Activated CD4-positive, alpha-beta T cell treated with anti-CD3 and anti-CD28 coated beads for 4 hours (primary cell): ENCODE measurements at places on chromosomes 7 and 10.

- DNase-seq: no peak
Observed at GRCh38 chr7:22216832-22217475, 140.0 kb downstream of the RAPGEF5 start.

GRCh38 chr7:3915337-3915878, 614.4 kb downstream of the SDK1 start:
- no peak for DNase-seq

- no peak for DNase-seq
Observed at GRCh38 chr7:100710452-100710851, 4.5 kb downstream of the POP7 start.

- DNase-seq: no peak
Observed at GRCh38 chr10:11602358-11602757, 9.1 kb downstream of the USP6NL start.

DNA sequence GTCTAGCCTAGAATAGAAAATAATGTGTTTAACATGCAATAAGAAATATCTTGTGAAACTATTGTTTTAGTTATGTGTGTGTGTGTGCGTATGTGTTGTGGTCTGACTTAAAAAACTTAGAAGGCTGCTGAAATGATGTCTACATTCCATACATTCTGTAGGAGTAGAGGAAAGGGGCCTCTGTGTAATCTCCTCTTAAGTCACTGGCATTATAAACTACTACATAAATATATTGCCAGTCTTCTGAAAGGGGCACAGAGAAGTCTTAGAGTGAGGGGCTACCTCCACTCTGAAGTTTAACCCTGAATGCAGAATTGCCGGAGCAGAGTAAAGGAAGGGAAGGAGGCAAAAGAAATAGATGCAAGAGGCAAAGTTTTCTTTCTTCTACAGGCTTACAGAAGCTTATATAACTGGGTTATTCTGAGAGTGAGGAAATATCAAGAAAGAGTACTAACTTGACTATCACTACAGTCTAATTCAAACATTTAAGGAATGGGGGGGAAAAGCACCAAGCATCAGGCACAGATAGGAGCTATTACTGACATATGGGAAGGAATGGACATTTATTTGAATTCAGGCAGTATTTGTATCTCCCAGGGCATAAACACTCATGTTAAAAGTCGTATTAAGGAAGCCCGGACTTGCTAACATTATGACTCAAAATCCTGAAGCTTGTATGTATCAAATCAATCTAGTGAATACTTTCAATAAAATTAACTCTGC, 75.7 kb downstream of the DNAJC1 start:
- DNase-seq: no peak

DNA sequence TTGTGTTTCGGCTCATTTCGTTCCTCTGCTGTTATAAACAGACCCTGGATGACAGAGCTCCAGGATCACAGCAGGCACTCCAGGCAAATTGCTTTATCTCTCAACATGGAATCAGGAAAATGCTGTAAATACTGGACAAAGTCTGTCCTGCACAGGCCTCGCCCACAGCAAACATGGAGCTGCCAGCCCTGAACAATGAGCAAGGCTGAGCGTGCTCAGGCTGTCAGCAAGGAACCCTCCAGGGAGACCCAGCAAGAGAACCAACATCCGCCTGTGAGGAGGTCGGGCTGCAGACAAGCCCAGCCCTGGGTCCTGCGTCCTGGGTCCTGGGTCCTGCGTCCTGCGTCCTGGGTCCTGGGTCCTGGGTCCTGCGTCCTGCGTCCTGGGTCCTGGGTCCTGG, 180.8 kb downstream of the PTPRN2 start:
- no peak for DNase-seq

- DNase-seq: no peak
Observed at GRCh38 chr7:6630007-6630849, 6.9 kb upstream of the ZNF316 start.

- DNase-seq: peak; percentile 44
Observed at GRCh38 chr10:78657163-78657861, 411.5 kb upstream of the ZMIZ1 start.

DNA sequence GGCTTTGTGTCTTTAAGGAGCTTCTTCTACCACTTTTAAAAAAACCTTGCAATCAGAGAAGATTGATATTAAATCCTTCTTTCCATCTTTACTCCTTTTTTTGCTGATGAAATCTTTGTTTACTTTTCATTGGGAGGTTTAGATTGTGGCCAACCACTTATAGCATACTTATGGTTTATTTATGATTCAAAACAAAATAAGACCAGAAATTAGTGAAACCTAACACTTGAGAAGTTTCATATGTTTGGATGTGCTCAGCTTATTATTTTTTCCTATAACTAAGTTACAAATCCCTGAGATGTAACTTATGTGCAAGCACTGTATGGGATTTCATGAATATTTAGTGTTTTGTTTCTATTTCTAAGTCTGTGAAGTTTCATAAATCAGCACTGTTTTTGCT, 13.5 kb upstream of the PRPS1L1 start:
- no peak for DNase-seq

DNA sequence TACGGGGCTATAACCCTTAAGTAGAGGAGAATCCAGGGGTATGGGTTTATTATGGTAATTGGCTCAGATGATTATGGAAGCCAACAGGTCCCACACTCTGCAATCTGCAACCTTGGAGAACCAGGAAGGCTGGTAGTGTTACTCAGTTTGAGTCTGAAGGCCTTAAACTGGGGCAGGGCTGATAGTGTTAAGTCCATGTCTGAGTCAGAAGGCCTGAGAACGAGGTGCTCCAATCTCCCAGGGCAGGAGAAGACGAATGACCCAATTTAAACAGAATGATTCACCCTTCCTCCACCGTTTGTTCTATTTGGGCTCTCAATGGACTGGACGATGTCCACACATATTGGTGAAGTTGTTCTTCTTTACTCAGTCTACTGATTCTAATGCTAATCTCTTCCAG, 244.5 kb upstream of the PTER start:
- DNase-seq: no peak

GRCh38 chr10:86940677-86941076, 16.7 kb downstream of the MMRN2 start:
- no peak for DNase-seq

GRCh38 chr10:60208676-60209269, 180.9 kb downstream of the ANK3 start:
- no peak for DNase-seq

DNA sequence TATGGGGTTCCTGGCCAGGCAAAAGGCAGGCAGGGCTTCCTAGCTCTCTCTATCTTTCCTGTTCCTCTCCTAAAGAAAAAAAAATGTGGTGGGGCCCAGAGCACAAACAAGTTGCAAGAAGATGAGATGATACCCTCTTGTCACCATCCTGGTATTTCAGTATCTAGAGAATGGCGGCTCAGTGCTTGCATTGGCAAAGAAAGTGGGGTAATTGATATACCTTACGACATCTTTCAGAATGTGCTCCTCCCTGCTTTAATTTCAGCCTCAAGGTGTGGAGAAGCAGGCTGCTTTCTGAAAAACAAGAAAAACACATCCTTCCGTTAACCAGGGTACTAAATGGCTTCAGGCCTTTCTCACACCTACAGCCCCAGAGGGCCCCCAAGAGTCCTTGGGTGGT, 34.5 kb upstream of the CUX1 start:
- DNase-seq: no peak

DNA sequence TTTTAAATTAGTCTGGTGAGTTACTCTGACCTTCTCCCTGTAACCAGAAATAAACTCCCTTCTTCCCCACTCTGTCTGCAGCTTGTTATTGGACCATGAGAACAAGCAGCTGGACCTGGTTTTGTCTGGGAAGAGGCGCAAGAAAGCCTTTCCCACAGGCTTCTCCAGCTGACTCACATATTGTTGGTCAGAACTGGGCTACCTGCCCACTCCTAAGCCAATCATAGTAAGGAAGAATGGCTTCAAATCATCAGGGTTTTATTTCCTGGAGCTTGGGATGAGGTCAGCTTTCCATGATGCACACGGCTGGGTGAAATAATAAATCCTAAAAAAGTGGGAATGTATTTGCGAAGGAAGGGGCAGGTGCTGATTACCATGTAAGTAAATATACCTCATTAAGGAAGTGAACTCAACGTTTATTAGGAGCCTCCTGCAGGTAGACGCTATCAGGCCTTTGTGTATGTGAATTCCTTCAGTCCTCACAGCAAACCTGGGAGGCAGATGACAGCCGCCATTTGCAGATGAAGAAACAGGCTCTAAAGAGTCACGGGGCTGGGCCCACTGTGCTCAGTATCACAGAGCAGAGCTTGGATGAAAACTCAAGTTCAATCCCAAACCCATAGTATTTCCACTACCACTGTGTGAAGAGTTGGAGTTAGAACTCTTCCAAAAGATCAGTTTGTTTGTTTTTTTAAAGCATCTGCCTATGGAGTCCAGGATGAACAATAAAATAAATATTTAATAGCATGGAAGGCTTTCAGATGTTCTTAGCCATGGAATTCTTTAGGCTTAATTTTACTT, 32.8 kb downstream of the IL15RA start:
- DNase-seq: no peak

- DNase-seq: no peak
Observed at GRCh38 chr7:37212051-37212450, 236.6 kb downstream of the ELMO1 start.

DNA sequence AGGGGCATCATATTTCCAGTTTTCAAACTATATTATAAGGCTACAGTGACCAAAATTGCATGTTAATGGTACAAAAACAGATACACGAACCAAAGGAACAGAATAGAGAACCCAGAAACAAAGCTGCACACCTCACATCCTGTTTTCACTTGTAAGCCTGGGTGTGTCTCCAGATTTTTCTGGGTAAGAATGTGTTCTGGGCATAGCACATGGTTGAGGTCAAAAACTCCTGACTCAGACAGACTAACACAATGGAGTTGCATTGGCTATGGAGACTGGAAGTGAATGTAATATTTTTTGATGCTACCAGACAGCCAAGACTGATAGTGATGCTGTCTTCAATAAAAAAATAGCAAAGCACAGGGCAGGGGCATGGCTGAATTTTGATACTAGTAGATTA, 1175.2 kb downstream of the NXPH1 start:
- no peak for DNase-seq

DNA sequence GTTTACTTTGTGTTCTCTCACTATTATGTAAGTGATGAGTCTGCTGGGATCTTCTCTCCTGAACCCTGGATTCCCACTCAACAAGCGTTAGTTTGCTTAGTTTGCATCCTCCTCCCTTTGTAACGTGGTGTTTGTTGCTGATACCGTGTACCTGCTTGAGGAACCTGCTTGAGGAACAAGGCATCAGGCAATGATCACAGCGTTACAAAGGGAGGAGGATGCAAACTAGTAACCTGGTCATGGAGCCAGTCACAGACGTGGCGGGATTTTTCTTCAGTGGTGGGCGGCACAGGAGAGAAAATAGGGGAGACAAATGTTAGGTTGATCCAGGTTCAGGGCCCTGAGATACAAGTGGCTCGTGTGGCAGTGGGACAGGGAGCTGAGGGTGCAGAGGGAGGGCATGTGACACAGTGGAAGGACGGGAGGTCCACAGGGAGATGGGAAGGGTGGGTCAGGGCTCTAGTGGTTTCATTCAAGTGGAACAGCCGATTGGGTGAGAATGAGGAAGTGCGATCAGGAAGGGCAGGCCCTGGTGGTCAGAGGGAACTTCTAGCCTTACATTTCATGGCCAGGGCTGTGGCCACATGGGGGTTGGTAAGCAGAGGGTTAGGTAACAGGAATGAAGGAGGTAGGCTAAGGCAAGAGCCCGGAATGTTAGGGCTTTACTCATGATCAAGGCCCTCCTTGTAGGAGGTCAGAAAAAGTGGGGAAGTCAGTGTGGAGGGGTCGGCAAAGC, 38.0 kb downstream of the SNX10 start:
- DNase-seq: no peak

DNA sequence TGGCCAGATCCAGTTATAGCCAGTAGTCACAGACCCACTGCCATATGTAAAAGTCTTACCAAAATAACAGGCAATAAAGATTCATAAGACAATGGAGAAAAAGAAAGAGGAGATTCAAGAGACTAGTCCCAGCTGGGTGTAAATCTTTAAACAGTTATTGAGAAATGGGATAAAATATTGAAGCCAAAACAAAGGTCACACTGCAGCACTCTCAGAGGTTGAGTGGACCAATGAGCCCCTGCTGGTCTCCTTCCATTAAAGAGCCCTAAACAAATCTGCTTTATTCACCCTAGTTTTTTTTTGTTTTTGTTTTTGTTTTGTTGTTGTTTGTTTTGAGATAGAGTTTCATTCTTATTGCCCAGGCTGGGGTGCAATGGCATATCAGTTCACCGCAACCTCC, 98.8 kb downstream of the JMJD1C start:
- no peak for DNase-seq

DNA sequence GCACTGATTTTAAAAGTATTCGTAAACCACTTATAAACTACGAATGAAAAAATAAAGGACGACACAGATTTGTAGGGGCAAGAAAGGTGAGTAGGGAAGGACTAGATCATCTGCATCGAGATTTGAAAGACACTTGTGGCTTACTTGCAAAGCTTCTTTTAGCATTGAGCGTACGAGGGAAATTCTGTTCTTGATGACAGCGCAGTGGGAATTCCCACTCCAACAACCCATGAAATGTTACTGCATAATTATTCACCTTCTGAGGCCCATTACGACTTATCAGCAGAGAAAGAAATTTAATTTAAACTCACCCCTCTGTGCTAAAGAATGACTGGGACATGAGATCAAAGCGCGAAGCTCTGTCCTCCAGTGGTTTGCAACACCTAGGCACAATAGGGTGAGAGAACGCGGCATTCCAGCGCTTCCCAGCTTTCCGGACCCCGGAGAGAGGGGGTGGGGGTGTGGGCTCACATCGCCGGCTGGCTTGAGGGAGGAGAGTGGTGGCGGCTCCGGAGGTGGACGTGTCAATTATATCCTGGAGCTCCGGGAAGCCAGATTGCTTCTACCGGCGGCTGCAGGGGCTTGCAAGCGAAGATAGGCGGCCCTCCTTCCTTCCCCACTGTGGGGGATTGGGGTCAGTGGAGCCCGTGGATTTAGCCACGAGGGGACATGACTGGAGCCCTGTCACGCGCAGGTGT, 10.3 kb downstream of the SP8 start:
- no peak for DNase-seq

DNA sequence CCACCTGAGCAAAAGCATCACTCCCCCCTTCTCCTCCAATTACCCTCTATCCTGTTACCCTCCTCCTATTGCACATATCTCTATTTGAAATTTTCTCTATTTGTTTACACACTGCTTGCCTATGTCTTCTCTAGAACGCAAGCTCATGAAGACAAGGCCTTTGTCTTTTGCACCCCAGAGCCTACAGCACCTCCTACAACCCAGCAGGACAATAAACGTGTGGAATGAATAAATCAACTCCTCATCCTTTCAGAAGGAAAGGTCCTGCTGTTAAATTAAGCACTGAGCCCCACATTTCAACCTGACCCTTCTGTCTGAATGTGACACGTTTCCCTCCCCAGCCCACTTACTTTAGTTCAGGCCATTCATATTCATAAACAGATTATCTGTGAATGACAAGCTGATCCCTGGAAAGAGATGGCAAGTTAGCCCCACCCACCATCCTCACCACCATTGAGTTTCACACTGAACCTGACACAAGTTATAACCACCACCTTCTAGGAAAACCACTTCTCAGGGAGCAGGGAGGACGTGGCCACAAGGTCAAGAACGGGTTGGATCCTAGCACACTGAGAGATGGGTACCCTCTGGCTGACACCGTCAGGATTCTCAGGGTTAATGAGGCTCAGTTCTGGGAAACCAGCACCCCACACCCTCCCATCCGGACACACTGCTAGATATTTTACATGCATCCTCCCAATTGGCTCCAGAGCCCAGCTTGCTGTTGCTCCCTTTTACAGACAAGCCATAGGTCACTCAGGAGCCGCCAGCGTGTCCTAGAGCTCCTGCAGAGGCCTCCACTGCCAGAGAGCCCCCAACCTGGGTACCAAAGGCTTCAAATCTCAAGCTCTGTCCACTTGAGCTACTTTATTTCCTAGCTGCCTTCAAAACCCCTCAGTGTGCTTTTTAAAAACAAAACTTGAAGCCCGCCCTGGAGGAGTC, 934 bp downstream of the PRTFDC1 start:
- no peak for DNase-seq
